ENCODE measurements at places on chromosomes 2 and 18. TPM values are rescaled to one million over a fixed set of nuclear protein-coding genes. Genes with fewer than 3 reads are reported as not detected.

CFAP221 gene
- not detected for total RNA-seq

SLC30A3 gene
- total RNA-seq = 0.68 TPM

GAL3ST2 gene
- 0.16 TPM for total RNA-seq

ELOA2 gene
- not detected for total RNA-seq

TMSB10 gene
- 1,249 TPM for total RNA-seq

CDH20 gene
- 0.09 TPM for total RNA-seq

KATNAL2 gene
- 2.0 TPM for total RNA-seq

CPLX4 gene
- not detected for total RNA-seq

STRADB gene
- total RNA-seq = 21.2 TPM

RAD51AP2 gene
- total RNA-seq = not detected

NEU4 gene
- 1.1 TPM for total RNA-seq

SCN9A gene
- total RNA-seq = not detected

PLEKHH2 gene
- total RNA-seq = 8.6 TPM

SKA1 gene
- total RNA-seq = 34.6 TPM

PROKR1 gene
- not detected for total RNA-seq

MC2R gene
- not detected for total RNA-seq

GTF2A1L gene
- total RNA-seq = not detected

GNAL gene
- total RNA-seq = 0.20 TPM

VWA3B gene
- total RNA-seq = not detected

CTAGE1 gene
- total RNA-seq = not detected

TTN gene
- 4.3 TPM for total RNA-seq

RESP18 gene
- total RNA-seq = not detected

FAM228A gene
- total RNA-seq = 0.14 TPM

All from activated naive CD4-positive, alpha-beta T cell treated with anti-CD3 and anti-CD28 coated beads, Interleukin-2, amount 50 U/mL, for 72 hours (primary cell).